ENCODE measurements at places on chromosomes 1 and 21.
A peak's percentile ranks its signal among the peaks of the same experiment; 100 is the strongest.

- no peak for DNase-seq
These were observed 32.7 kb downstream of the TTC39A start for GRCh38 chr1:51297401-51298321.

DNA sequence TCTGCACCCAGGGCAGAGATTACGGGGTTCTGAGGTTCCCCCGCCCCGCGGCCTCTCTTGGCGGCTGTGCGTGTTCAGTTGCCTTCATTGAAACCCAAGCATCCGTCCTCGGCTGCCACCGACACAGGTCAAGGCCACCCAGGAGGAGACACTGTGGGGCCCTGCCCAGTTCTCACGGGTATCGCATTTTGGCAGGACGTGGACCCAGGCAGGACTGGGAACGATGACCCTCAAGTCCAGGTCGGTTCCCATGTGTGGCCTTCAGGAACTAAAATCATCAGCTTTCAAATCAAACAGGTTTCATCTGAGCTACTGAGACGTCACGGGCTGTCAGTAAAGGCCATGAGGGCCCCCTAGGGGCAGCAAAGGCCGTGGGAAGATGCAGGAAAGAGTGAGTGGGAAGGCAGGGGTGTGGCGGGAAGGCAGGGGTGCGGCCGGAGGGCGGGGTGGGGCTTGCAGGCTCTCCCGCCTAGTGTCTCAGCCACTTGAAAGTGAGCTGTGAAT, 7.0 kb upstream of the C1orf174 start:
- peak; percentile 29 for DNase-seq

DNA sequence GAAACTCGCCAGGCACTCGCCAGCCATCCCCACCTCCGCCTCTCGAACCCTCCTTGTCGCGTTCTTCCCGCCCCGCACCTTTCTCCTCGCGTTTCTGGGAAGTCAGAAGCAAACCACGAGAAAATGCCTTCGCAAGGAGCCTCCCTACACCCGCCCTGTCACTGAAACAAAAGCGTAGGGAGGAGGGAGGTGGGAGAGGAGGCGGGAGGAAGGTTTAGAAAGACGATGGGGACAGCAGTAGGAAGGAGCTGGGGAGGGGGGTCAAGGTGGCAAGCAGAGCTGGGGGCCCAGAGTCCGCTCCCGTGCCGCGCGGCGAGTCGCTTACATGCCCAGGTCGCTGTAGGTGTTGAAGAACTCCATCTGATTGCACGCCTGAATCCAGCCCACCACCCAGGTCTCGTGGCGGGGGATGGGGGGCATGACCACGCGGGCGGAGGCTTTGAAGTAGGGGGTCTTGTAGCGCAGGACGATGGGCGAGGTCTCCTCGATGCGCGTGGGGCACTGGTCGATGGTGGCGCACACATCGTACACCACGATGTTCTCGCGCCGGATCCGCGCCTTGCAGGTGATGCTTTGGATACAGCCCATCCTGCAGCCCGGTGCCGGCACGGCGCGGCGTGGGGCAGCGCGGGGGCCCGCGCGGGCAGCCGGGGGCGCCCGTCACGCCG, 1.0 kb downstream of the FAM78B start:
- DNase-seq = peak; percentile 14

- DNase-seq = no peak
These were observed 15.0 kb downstream of the PIK3C2B start for GRCh38 chr1:204479387-204480136.

GRCh38 chr1:247833601-247834000, 8.1 kb downstream of the OR11L1 start:
- no peak for DNase-seq

GRCh38 chr21:14886001-14886400, 178.8 kb downstream of the NRIP1 start:
- no peak for DNase-seq
